Fibroblast of the aortic adventitia (primary cell): ENCODE measurements at places on chromosomes 11 and 22. TPM values are rescaled to one million over a fixed set of nuclear protein-coding genes. Genes with fewer than 3 reads are reported as not detected.

OR52A1 gene
- not detected in 2 replicates for total RNA-seq

CDC42EP2 gene
- 4.7 and 28.0 TPM in 2 replicates for total RNA-seq

C2CD3 gene
- 8.2 and 21.7 TPM in 2 replicates for total RNA-seq

PNPLA3 gene
- total RNA-seq, result 2.9 and 4.5 TPM in 2 replicates

DDIAS gene
- total RNA-seq, result 0.16 and 14.3 TPM in 2 replicates

APOBEC3G gene
- 4.3 and 7.4 TPM in 2 replicates for total RNA-seq

C11orf65 gene
- total RNA-seq, result 0.99 and 1.6 TPM in 2 replicates

ABCG4 gene
- total RNA-seq, result 0.08 TPM in 1 of 2 replicates, not detected in the other

LINC01488 gene
- total RNA-seq, result not detected in 2 replicates

RASSF10 gene
- total RNA-seq, result not detected in 2 replicates

APOA4 gene
- not detected in 2 replicates for total RNA-seq

PRAME gene
- 0.54 TPM in 1 of 2 replicates, not detected in the other for total RNA-seq

CRYBB3 gene
- not detected in 2 replicates for total RNA-seq

INPPL1 gene
- 27.9 and 54.6 TPM in 2 replicates for total RNA-seq

ACR gene
- total RNA-seq, result not detected in 2 replicates

VSTM5 gene
- 0.18 and 0.25 TPM in 2 replicates for total RNA-seq

OR2AG2 gene
- 0.09 and 0.33 TPM in 2 replicates for total RNA-seq

CCDC179 gene
- total RNA-seq, result not detected in 2 replicates

ROBO4 gene
- 1.3 and 3.3 TPM in 2 replicates for total RNA-seq

C22orf42 gene
- total RNA-seq, result not detected in 2 replicates

SERPIND1 gene
- total RNA-seq, result 0.09 TPM in 1 of 2 replicates, not detected in the other

PGA5 gene
- not detected in 2 replicates for total RNA-seq

SMIM38 gene
- 0.09 and 0.33 TPM in 2 replicates for total RNA-seq
